ENCODE measurements at places on chromosomes 3 and 15.

GRCh38 chr3:4751502-4752101 lies 227.6 kb upstream of the BHLHE40 start:
- peak; percentile 84 for DNase-seq

- no peak for DNase-seq
These were observed 458.1 kb downstream of the GBE1 start for GRCh38 chr3:81303321-81303720.

DNA sequence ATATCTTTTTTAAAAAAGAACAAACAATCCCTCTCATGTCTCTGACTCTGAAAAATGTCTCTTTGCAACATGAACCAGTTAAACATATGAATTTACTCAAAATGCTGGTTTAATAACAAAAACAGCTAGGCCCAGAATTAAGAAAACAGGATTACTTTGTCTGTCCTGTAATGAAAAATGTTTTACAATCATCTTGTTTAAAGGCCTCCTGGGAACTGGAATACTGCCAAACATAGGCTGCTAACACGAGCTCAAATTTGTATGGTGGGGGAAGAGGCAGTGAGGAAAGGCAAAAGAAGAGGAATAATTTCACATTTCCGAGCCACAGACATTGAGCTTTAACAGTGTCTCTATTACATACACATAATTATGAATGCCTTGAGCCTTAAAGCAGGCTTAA lies 61.7 kb upstream of the PPIB start:
- peak; percentile 85 for DNase-seq

DNA sequence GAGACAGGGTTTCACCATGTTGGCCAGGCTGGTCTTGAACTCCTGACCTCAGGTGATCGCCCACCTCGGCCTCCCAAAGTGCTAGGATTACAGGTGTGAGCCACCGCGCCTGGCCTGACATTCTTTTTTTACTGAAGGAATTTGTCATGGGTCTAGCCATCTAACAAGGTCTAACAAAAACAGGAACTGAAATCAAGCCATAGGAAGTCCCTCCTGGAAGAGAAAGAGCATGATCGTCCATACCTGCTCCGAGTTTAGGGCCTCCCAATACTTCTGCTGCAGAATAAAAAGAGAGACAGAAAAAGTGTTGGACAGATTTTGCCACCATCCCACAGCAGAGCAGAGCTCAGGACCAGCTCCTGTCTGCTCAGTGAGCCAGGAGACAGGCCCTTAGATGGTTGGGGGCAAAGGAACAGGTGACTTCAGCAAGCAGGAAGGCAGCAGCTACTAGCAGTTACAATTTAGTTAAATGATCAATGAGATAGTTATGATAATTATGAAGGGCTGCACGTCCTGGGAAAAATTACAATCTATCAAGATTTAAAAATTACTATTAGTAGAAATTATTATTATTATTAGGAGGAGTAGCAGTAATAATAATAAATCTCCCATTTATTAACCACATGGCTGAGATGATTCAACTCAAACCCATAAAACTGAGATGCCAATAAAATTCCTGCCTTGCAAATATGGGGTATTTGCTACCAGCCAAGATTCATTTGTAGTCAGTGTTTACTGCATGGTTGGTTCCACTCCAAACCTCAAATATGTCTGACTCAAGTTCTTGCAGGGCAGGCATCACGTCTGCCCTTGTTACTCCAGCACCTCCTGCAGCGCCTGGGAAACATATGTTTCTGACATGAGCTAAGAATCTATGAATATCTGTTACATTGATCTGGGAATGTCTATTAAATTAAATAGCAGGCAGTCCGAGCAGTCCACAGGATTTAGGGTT lies 40.1 kb downstream of the TMEM44 start:
- peak; percentile 99 for DNase-seq

DNA sequence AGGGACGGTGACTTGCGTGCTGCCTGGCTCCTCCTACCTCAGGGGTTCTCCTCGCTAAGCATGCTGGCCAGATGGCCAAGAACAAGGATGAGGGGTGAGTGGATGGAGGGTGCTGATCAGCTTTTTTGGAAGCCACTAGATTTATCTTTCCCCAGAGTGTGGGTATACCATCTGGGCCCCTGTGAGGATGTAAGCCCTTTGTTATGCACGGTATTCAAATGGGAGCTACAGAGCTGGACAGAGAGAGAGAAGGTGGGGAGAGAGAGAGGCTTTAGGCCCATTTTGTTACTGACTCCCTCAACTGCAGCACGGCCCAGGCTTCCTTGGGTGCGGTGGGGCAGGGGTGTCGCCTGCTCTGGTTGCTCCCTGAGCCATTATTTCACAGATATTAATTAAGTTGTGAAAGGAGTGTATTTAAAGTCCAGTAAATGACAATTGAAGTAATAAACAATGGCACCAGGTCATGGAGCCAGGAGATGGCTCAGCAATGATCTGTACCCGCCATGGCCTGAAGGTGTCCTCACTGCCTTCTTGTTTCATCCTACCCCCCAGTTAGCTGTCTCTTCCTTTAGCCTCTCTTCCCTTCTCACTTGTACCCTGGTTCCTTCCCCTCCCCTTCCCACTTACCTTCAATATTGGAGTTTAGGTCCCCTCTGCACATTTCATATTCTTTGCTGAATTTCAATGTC lies 158.0 kb downstream of the CLSTN2 start:
- DNase-seq, result no peak

DNA sequence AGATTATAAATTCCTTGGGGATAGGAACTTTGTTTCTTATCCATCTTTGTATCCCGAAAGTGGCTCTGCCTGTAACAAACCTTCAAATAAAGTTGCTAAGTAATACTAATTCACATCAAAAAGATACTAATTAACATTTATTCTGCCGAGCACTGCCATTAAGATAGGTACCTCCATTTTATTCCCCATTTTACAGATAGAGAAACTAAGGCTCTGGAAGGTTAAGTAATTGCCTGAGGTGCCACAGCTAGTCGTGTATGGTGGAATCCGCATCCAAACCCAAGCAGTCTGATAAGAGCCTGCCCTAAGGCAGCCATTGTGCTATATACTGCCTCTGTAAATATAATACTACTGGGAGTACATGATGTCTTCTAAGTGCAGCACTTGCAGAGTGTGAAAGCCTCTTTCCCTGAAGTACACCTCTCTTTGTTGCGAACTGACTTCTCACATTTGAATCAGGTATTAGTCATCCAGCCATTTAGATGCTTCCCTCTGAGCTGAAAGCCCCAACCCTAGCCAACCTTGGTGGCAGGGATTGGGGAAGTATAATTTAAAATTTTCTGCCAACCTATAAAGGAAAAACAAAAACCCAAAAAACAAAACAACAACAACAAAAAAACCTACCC lies 78.5 kb upstream of the CHD2 start:
- no peak for DNase-seq

DNA sequence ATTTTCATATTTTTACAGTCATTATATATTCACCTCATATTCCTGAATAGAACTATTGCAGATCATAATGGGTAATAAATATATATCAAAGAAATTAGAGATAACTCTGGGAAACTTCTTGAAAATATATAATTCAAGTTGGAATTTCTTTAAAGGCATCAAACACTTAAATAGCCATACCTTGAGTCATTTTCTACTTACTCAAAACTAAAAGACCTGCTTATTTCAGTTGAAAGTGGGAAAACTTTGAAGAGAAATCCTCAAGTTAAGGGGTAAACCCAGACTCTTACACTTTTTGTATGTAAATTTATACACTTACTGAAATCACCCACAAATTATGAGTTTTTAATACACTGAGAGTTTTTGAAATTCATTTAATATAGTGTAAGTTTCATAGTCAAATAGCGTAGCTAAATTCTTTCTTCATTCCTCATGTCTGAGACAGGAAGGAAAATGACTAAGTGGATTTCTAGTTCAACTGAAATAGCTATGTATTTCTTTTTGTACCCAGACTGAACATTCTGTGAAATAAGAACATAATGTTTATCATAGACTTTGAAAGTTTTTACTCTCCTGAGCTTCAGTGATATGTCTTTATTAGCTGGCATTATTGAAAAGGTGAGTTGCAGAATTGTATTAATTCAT lies 4.6 kb upstream of the ALCAM start:
- DNase-seq, result peak; percentile 91

Measured in cardiac fibroblast (primary cell).